Activated CD8-positive, alpha-beta memory T cell treated with anti-CD3 and anti-CD28 coated beads for 1 hour (primary cell): ENCODE measurements at places on chromosomes 3 and 15.

DNA sequence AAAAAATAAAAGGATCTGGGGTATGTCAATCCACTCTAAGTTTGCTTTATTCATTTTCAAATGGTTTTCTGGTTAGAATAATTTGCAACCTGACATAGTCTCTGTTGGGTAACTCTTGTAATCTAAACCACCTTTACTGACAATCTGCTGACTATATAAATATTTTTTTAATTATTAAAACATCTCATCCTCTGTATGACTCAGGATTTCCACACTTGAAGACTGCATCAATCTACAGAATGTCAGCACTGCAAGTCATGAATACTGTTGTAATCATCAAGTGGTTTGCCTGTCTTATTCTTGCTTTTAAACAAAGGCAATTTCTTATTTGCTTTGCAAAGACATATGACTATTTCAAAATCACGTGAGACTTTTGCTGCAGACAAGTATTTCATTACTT is 42.1 kb downstream of the VGLL3 start:
- no peak for DNase-seq

- DNase-seq = no peak
Measured at GRCh38 chr15:91304786-91305185, 204.7 kb downstream of the SV2B start.

DNA sequence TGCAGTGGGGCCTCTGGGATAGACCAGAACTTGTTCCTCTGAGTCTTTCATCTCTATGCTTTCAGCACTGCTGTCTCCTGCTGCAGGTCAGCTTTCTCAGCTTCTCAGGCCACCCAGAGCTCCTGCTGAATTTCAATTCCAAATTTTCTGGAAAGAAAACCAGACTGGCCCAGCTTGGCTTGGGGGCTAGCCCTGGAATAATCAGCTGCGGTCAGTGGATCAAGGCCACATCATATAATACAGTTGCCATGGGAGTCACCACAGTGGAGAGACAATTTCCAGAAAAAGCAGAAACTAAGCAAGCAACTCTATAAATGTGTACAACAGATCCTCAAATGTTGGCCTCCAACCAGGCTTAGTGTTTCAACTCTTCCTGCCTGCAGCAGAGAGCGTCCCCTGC is 91.1 kb upstream of the SLC24A5 start:
- no peak for DNase-seq

DNA sequence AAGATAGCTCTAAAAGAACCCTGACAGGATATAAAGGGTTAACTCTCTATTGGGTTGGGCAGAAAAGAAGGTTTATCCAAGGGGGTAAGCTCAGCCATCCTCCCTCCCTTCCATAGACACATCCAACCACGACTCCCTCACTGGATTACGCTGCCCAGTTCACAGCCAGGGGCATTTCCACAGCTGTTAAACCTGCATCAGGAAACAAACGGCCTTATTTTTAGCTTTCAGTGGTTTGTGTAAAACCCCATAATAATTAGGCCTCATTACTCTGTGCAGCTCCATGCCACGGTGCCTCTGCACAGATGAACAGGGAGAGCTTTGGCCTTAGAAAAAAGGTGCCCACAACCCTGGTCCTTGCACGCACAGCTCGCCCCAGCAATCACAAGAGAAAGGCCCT is 110.6 kb downstream of the GABRB3 start:
- no peak for DNase-seq

GRCh38 chr3:198071602-198072287 is 111.7 kb downstream of the LMLN start:
- no peak for DNase-seq

DNA sequence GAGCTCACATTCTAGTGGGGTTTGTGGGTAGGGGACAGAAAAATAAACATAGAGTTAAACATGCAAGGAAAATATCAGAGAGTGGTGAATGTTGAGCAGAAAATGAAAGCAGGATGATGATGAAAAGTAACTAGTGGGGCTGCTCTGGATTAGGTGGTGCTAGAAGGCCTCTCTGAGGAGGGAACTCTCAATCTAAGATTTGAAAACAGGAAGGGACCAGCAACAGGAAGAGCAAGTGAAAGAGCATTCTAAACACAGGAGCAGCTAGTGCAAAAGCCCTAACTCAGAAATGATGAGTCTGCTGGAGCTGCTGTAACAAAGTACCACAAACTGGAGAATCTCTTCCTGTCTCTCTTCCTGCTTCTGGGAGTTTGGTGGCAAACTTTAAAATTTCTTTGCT is 468.6 kb upstream of the AGTR1 start:
- no peak for DNase-seq

DNA sequence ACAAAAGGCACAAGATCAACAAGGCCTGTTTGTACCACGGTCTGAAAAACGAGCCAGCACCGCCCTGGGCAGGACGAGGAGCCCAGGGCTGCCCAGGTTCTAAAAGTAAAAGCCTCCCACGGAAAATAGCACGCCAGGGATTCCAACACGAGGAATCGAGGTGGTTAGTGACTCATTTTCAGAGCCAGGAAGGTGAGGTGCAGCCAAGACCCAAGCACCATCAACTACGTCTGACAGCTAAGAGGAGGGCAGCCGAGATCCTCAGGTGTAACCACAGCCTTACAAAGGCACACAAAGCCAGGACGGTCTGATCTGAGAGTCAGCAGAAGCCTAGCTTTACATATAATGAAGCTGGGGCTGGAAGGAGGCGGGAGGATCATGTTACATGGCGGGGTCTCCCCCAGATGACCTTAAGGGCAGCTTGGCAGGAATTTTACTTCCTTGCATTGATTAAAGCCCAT is 52.5 kb downstream of the ATP10A start:
- peak; percentile 6 for DNase-seq

GRCh38 chr15:65558336-65558735 is 28.1 kb downstream of the HACD3 start:
- DNase-seq = no peak

- DNase-seq = no peak
Measured at GRCh38 chr3:49844464-49845183, 11.7 kb downstream of the TRAIP start.

DNA sequence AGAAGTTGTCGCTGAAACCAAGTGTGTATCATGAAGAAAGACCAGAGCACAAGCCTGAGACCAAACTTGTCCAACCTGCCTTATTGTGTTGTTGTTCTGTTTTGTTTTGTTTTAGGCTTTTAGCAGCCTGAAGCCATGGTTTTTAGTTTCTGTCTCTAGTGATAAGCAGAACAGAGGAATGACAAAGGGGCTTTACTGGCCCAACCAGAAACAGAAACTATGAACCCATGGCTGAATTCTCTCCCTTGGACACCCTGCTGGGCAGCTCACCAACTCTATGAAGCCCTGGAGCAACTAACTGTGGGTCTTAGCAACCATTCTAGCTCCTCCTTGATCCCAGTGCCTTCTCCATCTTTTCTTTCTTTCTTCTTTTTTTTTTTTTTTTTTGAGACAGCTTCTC is 30.3 kb downstream of the HCLS1 start:
- no peak for DNase-seq

DNA sequence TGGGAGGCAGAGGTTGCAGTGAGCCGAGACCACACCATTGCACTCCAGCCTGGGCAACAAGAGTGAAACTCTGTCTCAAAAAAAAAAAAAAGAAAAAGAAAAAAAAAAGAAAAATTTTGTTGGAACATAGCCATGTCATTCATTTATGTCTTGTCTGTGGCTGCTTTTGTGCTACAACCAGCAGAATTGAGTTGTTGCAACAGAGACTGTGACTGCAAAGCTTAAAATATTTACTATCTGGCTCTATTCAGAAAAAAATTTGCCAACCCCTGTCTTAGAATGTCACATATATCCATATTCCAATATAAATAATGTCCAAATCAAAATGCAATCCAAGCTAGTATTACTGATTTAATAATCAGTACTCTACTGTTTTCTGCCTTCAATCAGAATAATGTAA is 25.1 kb downstream of the CD80 start:
- no peak for DNase-seq

DNA sequence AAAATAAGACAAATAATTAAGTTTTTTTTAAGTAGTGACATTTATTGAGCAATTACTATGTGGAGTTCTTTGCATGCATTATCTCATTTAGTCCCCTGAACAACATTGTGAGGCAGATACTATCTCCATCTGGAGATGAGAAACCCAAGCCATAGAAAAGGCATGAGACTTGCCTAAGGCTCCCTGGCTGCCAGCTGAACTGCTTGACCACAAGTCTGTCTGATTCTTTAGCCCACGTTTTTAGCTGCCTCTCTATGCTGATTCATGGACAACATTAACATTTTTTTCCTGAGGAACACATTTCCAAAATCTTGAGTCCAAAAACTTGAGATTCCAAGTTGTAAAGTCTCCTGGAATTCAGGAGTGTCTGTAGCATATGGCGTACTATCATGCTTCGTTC is 263.6 kb upstream of the GOLGA6L4 start:
- no peak for DNase-seq

- no peak for DNase-seq
Measured at GRCh38 chr15:32718821-32719716, 1.3 kb downstream of the GREM1 start.

GRCh38 chr3:56673781-56674457 is 9.1 kb downstream of the TASOR start:
- DNase-seq = no peak

DNA sequence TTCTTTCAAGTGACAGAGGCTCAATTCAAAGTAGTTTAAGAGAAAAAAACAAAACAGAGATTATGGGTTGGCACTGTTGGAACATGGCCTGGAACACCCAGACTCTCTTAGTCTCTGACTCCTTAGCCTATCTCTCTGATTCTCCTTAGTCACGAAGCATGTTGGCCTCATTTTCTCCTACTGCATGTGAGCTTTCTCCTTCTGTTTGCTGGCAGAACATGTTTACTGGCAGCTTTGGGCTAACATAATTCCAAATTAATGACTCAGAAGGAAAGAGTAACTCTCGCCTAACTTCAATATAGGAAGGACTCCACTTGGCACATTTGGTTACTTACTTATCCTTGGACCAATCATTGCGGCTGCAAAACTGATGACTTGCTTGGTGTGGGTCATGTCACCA is 21.7 kb upstream of the CCDC39 start:
- DNase-seq = no peak

DNA sequence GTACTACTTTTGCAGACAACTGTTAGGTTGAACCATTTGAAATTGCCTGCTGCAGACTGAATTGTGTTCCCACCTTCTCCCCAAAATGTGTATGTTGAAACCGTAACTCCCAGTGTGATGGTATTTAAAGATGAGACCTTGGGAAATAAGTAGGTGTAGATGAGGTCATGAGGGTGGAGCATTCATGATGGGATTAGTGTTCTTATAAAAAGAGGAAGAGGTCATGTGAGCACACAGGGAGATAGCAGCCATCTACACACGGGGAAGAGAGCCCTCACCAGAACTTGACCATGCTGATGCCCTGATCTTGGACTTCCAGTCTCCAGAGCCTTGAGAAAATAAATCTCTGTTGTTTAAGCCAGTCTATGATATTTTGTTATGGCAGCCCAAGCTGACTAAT is 17.4 kb upstream of the FHIT start:
- no peak for DNase-seq

- DNase-seq = no peak
Measured at GRCh38 chr3:65502526-65502925, 536.2 kb downstream of the MAGI1 start.

DNA sequence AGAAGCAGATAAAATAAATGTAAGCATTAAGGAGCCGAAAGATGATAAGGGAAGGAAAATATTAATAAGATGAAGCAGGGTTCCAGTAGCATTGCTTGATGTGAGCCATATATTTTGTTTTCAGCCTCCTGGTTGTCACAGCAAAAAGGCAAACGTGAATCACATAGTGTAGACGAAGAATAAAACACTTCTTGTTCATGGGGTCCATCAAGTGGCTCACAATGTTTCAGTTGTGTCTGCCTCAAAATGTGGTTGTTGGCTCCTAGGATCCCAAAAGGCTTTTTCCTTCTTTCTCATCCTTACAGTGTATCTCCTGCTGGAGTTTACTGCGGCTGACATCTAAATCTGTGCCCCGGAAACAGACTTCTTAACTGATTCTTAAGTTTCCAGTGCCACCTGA is 195.1 kb downstream of the GHSR start:
- DNase-seq = no peak

DNA sequence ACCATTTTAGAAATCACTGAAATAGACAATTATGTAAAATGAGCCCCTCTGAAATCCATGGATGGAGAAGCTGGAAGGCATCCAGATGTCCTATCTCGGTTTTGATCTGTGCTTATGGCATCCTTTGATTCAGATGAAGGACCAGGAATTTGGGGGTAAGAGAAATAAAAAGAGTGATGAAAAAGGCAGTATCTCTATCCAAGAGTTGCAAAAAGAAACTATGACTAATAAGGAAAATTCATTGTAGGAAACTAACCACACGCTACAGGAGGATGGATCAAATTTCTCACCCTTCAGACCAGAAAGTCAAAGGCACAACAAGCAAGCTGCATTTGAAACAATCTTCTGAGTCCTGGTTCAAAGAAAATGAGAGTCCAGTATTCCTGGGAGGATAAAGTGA is 34.8 kb downstream of the SRGAP3 start:
- DNase-seq = no peak

- no peak for DNase-seq
Measured at GRCh38 chr15:99753066-99753465, 19.8 kb upstream of the LYSMD4 start.

DNA sequence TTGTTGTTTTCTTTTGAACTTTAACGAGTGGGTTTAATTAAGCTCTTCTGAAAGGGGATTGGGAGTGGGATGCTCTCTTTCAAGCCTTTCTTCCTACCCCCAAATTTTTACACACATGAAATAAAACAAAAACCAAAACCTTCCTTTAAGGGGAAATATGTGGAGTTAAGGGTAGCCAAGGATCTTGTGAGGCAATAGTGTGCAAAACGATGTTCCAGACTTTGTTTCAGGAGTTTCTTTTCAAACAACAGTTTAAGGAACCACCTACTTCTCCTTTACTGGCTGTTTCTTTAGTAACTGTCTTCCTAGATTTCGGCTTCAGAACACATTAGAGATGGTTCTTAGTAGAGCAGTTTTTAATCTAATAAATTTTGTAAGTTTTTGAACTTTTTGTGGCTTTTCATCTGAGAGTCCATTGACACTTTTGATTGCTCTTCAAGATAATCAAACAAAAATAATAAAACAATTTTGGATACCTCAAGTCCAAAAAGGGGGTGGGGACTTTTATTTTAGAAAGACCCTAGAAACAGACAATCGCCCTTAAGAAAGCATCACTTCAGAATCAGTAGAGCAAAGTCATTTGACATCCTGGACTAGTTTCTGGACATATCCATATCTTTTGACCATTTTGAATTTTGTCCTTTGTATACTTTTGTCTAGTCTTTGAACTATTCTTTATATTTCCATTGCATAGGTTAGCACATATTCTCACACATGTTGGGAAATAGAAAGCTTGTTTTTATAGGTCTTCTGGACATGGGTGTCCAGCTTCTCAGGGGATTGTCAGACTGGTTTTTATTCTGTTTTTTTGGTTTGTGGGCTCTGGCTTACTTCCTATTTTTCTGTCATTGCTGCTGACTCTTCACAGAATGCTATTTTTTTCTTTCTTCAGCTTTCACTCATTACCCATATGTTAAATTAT is 6.0 kb downstream of the DIPK2A start:
- DNase-seq = no peak

- no peak for DNase-seq
Measured at GRCh38 chr15:96359616-96360521, 29.4 kb downstream of the NR2F2 start.

- DNase-seq = no peak
Measured at GRCh38 chr3:185250247-185250646, 3.6 kb downstream of the EHHADH start.
